ENCODE measurements at places on chromosomes 7 and 10. TPM values are rescaled to one million over a fixed set of nuclear protein-coding genes. Genes with fewer than 3 reads are reported as not detected.

Gene SPDYE2
- total RNA-seq: not detected

Gene NANOS1
- total RNA-seq: 0.14 TPM

Gene CYP3A4
- not detected for total RNA-seq

Gene NEBL
- total RNA-seq: under 0.01 TPM

Gene AKR1C8
- total RNA-seq: not detected

Gene CYP2W1
- 0.14 TPM for total RNA-seq

Gene MET
- total RNA-seq: 12.9 TPM

Gene OR9A2
- total RNA-seq: not detected

Gene KMT2C
- total RNA-seq: 24.1 TPM

Gene CPN1
- total RNA-seq: not detected

Gene CDK14
- total RNA-seq: 33.9 TPM

Gene LOXL4
- 32.9 TPM for total RNA-seq

Gene ADAM22
- 0.37 TPM for total RNA-seq

Gene LIPM
- total RNA-seq: not detected

Gene CYP2C19
- total RNA-seq: not detected
